Right renal cortex interstitium (tissue), 3 donors: ENCODE measurements at places on chromosomes 3 and 15. TPM values are rescaled to one million over a fixed set of nuclear protein-coding genes. Genes with fewer than 3 reads are reported as not detected.

The PATL2 gene
- 0.59 TPM for polyA plus RNA-seq

The NECTIN3 gene
- 38.1 TPM for polyA plus RNA-seq

The ADGRG7 gene
- not detected for polyA plus RNA-seq

The FGF12 gene
- 7.5 TPM for polyA plus RNA-seq

The HESX1 gene
- polyA plus RNA-seq, result 4.3 TPM

The P2RY1 gene
- 3.1 TPM for polyA plus RNA-seq

The TM4SF18 gene
- polyA plus RNA-seq, result 31.3 TPM

GRCh38 chr15:76328106-76328696, 8.4 kb upstream of the ISL2 start:
- DNase-seq, result no peak

GRCh38 chr3:170811928-170812591, 57.9 kb downstream of the RPL22L1 start:
- peak; percentile 85 for DNase-seq

DNA sequence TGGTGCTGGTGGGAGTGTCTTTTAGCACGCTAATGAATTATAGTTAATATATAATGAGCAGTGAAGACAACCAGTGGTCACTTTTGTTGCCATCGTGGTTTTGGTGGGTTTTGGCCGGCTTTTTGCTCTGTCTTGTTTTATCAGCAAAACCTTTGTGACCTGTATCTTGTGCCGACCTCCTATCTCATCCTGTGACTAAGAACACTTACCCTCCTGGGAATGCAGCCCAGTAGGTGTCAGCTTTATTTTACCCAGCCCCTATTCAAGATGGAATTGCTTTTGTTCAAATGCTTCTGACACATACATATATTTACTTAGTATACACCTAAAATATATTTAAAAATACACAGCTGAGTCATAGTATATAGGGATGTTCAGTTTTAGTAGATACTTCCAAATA, 770.3 kb downstream of the PDCD6IP start:
- DNase-seq, result no peak

- DNase-seq, result no peak
These were observed 48.6 kb downstream of the SNRK start for GRCh38 chr3:43334976-43335375.

GRCh38 chr15:52524223-52525136, 4.2 kb downstream of the MYO5A start:
- no peak for DNase-seq

DNA sequence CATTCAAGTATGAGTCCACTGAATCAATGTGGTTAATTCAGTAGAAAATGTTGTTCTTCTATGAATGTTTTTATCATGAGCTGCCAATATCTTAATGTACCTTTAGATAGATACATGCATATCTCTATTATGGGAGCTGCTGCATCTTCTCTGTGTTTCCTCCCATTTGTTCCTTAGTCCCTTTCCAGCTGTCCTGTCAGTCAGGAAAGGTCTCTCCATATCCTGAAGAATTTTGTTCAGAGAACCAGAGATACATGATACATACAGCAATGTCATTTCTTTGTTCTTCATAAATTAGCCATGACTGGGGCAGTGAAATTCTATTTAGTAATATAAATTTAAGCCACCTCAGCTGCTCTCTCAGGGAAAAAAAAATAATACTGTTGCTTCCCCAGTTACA, 103.7 kb downstream of the P3H2 start:
- no peak for DNase-seq

GRCh38 chr3:53940623-53941022, 49.0 kb upstream of the SELENOK start:
- no peak for DNase-seq

DNA sequence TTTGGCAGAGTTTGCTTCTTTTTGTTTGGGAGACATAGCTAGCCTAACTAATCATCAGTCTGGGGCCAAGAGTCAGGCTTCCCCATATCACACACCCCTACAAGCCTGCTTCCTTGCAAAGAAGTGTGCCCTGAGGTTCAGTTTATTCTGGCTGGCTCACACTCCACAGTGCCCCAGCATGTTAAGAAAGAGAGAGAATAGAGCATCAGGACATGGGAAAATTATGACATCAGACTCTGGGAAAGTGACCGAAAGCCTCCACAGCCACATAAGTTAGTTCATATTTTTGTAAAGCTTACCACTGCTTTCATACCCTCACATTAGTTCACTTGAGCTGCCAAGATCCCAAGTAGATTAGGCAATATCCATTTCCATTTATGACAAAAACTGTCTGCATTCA, 63.0 kb upstream of the CFAP161 start:
- DNase-seq, result no peak

DNA sequence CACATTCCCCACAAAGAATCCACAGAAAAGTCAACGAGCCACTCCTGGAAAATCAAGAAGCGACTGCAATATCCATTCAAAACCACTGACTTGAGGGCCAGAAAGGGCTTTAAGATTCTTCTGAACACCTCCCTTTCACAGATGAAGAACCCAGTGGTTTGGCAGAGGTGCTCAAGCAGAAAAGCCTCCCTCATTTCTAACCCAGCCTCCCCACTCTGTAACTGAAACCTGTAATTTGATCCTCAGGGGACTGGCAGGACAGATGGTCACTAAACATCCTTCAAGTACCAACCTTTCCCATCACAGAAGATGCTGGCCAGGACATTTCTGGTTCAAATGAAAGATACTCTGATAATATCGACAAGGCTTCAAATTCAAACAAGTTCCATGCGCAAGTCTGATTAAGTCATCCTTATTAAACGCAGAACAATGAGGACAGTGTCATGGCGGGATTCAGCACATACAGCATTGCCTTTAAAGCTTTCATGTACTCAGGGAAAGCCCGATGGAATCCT, 5.5 kb downstream of the SEMA5B start:
- no peak for DNase-seq

GRCh38 chr3:71503525-71504249, 79.8 kb downstream of the FOXP1 start:
- DNase-seq, result no peak

DNA sequence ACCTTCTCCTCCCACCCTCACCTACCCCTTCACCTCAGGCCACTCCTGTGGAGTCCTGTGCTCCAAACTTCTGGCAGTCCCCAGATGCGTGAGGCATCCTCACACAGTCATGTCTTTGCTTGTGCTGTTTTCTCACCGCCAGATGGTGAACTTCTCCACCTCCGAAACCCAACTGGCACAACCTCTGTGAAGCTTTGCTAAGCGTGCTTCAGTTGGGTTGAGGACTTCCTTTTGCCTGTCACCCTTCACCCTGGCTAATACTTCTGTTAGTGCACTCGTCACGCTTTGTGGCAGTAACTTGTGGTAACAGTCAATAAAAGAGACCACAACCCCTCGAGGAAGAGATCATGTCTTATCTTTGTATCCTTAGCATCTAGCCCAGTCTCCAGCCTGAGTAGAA, 42.0 kb upstream of the SKOR1 start:
- no peak for DNase-seq

DNA sequence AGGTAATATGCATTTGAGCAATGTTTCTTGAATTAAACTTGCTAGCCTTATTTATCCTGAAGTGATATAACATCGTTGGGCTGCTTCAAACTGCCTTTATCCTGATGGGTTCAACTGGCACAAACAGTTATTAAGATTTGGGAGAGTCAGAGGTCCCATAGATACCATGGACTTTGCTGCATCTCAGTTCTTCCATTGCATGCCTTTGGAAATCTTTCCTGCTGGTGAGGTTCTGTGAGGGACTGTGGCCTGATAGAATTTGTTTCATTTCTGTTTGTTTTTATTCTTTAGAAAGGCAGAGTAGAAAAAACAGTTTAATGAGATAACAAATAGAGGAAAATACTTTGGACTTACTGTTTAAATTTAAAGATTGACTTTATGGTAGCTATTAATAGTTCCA, 508.3 kb downstream of the LPP start:
- no peak for DNase-seq

DNA sequence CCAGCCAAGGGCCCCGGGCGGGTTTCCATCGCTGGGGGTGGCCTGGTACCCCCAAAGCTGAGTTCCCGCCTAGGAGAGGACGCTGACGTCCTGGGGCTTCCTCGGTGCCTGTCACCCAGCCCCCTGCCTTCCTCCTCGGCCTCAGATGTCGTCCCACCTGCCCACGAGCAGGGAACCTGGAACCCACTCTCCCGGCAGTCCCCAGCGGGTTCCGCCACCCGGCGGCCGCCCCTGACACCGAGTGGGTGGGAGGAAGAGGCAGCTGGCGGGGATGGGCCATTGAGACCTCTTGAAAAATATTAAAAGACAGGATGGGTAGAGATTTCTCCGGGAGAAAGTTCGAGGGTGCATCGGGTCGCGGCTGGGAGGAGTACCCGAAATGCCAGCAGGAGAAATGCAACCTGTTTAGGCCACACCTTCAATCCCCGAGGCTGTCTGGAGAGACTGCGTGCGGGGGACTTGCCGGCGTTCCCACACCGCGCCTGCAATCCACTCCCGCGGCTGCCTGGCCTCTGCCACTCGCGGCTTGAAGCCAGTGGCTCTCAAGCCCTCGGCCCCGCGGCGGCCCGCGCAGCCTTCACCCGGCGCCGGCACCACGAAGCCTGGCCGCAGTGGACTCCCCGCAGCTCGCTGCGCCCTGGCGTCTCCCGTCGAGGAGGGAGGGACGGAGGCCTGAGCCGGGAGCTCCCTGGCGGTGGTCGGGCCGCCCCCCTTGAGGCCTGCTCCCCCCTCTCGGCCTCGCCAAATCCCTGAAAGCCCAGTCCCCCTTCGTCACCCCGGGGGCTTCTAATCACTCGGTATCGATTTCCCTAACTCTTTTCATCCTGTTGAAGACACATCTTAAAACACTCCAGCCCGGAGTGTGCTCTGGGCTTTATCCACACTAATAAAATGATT, 8.6 kb upstream of the NR2F2 start:
- DNase-seq, result peak; percentile 69

DNA sequence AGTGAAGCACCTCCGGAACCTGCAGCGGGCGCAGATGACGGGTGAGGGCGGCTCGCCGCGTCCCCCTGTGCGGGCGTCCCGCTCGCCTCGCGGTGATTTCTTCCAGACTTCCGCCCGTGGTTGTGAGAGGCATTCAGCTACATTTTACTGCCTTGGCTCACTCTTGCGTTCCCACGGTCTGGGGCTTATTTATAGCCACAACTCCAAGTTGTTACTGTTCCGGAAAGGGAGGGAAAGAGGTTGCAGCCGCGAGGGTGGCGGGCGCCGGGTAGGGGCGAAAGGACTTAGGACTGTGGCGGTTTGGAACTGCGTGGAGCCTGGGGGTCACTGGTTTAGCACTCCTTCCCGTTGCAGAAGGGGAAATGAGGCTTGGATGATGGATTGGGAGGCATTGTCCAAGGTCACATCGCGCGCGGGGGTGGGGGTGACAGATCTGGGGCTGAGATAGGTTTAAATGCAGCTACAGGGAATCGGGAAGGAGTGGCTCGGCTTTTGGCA, 1.1 kb downstream of the HES1 start:
- no peak for DNase-seq
